ENCODE measurements at places on chromosomes 5 and 9.
A peak's percentile ranks its signal among the peaks of the same experiment; 100 is the strongest.

DNA sequence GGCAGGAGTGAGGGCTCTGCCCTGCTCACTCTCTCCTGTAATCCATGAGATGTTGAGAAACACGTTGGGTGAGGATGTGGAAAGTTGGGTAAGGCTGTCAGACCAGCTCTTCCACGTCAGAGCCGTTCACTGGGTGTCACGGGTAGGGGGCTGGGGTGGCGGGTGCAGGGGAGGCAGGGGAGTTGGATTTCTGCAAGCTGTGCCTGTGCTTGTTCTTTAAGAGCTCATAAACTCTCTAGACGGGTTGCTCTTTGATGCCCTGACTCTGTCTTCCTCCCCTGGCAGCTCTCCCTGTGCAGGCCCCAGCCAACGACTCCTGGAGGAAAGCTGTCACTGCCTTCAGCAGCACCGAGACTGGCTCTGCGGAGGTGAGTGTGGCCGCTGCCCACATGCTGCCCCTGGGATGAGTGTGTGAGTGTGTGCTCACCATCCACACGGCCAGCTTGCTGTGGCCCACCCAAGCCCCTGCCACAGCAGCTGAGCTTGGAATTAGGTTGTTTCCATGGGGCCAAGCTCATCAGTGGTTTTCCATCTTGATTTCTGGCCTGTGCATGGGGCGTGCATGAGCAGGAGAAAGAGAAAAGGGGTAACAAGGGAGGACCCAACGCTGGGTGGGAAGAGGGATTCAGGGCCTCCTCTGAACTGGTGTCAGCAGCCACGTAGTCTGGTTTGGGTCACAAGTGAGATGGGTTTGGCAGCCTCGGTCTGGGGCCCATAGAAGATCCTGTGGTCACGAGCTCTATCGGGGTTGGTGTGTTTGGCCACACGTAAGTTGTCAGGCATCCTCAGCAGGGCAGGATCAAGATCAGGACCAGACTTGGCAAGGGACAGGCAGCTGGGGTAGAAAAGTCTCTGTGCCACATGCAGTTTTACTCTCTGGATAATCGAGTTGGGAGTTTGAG lies 21.0 kb upstream of the POMT1 start:
- no peak for DNase-seq

DNA sequence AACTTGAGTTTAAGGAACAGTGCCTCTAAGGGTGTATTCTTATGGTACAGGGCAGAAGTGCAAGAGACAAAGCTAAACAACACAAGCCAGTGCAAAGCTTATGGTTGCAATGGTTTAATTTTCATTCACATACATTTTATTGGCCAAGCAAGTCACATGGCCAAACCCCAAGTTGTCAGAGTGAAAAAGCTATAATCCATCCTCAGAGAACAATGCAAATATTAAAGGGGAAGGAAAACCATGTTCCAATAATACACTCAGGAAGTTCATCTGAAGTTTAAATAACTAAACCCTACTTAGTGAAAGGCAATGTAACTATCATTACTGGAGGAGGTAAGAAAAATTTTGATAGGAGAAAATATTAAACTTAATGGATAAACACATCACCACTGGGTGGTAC lies 26.6 kb upstream of the TLR4 start:
- no peak for DNase-seq

DNA sequence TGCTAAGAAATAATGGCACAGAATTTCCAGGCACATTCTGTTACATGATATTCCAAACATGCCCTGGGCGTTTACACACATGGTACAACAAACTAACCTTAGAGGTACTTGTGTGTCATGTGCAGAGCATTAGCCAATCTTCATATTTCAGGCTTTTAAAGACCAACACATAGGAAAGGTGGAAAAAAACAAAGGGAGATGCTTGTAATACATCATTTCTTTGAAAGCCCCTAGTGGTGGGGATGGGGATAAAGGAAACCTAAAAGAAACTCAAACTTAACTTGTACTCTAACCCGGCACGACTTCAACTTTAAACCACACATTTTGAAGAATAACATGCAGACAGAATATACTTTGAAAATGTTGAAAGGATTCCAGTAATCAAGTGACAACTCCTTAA lies 133.6 kb downstream of the PTPRD start:
- no peak for DNase-seq

- no peak for DNase-seq
These were observed 35.9 kb upstream of the RAI14 start for GRCh38 chr5:34620185-34620584.

DNA sequence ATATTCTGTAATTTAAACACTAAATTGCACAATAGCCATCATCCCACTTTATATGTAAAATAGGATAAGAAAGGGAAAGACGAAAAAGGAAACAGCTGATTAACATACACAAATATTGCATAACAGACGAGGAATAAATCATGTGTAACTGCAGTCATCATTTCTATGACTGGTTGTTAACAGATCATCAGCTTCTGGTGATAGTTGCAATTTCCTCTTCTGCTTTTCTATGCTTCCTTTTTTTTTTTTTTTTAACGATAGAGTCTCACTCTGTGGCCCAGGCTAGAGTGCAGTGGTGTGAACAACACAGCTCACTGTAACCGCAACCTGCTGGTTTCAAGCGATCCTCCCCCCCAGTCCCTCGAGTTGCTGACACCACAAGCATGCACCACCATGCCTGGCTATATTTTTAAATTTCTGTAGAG lies 22.5 kb upstream of the JAKMIP2 start:
- DNase-seq = peak; percentile 99

GRCh38 chr5:155728857-155729683 lies 597.9 kb upstream of the SGCD start:
- DNase-seq = no peak

DNA sequence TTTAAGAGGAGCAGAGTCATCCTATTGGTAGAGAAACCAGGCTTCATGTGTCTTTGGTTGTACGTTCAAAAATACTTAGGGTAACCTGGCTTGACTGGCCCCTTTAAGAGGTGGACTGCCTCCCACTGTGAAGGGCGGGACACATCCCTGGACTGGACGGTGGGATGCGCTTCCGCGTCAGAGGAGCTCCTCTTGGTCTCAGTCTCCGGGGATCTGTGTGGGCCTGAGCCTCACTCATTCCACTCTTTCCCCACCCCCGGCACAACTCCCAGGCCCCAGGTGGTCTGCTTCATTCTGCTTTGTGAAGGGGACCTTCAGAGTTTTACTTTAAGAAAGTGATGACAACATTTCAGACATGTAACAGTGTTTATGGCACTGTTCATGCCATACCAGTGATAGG lies 601.1 kb downstream of the IRX1 start:
- DNase-seq = no peak

- DNase-seq = no peak
These were observed 3.7 kb upstream of the CACNA1B start for GRCh38 chr9:137873858-137874362.

DNA sequence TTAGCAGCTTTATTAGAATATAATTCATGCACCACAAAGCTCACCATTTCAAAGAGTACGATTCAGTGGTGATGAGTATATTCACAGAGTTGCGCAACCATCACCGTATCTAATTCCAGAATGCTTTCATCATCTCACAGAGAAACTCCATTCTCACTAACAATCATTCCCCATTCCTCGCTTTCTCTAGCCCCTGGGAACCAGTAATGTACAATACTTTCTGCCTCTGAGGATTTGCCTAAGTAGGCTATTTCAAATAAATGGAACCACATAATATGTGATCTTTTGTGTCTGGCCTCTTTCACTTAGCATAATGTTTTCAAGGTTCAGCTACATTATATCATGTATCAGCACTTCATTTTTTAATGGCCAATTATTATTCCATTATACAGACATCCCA lies 145.1 kb upstream of the ADAMTS16 start:
- DNase-seq = no peak

- no peak for DNase-seq
These were observed 45.8 kb downstream of the LRRTM2 start for GRCh38 chr5:138829341-138829740.

DNA sequence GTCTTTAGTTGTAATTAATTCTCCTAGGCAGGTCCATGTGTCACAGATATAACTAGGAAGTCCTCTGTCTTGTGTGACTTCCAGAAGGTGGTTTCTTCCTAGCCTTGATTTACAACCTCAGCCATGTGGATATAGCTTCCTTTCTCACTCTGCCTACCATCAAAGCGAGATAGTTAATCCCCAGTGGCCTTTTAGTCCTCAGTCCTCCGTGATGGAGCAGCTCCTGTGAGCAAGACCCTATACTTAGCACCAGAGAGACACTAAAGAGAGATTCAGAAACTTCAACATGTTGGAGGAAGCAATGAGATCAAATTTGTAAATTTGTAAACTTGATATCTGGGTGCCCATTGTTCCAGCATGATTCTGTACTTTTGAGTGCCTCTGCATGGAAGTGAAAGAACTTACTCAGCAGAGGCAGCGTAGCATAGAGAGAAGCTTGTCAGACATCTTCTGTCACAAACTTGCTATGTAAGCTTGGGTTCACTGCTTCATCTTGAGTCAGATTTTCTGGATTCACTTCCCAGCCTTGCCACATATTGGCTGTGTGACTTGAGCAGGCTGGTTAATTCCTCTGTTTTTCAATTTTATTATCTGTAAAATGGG lies 170.2 kb upstream of the NR3C1 start:
- peak; percentile 66 for DNase-seq

GRCh38 chr9:87770616-87771315 lies 44.8 kb downstream of the CTSL start:
- DNase-seq = no peak

DNA sequence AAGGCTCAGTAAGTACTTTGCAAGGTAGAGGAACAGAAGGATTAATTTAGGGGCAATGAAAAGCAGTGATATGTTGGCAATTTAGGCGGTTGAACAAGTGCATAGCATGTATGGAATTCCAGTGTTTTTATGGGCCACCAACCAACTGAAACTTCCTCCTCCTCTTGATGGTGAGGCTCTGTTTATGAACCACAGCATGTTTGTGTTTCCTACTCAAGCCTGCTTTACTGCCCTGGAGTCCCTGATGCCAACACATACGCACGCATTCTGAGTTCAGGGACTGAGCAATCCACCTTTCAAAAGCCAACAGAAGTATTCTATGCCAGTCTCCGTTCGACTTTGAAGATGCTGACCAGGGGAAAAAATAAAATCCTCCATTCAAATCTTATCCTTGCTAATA lies 417.5 kb downstream of the EFNA5 start:
- DNase-seq = no peak

- no peak for DNase-seq
These were observed 13.0 kb upstream of the RIMOC1 start for GRCh38 chr5:41891066-41891707.

- no peak for DNase-seq
These were observed 9.4 kb downstream of the KCNT1 start for GRCh38 chr9:135711391-135711790.

DNA sequence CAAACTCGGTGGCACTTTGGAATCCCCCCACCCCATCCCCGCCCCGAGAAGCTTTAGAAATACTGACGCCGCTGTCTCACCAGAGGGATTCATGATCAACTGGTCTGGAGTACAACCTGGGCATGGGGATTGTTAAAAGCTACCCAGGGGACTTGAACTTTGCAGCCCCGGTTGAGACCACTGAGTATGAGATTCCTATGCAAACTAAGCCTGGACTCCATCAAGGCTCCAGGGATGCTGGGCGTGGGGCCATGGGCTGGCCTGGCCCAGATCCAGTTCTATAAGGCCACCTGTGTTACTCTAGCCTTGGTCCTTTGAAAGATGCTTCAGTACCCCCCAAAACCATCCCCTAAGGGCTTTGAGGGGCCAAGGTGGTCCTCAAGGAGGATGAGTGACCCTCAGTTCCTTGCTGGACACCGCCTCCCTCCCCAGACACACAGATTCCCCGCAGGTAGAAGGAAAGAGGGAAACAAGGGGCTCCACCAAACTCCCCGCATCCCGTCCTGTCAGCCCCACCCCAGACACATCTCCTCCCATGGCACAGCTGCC lies 68.5 kb downstream of the MRPL36 start:
- DNase-seq = no peak

DNA sequence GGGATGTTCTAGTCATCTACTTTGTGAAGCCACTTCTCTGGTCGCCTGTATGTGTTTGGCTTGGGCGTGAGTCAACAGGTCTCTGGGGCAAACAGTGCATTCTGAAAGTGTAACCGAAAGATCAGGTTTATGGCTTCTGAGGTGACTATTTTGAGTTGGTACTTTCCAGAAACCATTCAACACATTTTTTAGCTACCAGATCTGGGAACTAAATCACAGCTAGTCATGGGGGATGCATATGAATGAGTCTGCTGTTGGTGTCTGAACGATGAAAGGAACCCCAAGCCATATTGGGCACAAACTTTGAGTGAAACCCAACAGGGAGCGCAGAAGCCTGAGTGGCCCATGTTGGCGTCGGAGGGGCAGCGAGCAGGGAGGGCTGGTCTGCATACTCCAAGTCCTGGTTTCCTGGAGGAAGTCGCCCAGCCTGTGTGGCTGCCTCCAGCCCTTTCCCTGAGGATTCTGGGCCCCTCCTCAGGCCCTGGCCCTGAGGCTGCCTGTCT lies 35.3 kb downstream of the UBE2QL1 start:
- no peak for DNase-seq

DNA sequence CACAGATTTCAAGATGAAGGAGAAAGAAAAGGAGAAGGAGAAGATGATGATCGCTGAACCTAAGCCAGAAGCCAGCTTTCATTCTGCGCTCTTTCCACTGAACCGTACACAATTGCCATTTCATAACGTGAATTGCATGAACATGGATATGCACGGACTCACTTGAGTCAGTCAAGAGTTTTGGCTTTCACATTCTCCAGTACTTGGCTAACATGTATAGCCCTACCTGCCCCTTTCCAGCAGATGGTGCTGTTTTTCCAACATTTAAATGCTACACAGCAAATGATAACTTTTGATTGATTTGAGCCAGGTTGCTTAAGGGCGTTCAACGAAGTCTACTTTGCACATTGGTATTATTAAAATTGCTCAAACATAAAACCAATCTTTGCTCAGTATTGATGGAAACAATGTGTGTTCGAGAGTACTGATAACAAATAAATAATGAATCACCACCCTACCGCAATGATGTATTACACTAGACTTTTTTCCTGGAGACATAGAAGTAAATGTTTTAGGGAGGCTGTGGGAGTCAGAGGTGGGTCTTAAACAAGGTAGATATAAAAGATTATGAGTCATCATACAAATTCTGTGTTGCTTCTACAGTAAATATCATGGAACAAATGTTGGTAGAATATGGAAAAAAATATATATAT lies 196.4 kb downstream of the TRPM3 start:
- DNase-seq = no peak

GRCh38 chr5:59555596-59555995 lies 337.9 kb downstream of the PDE4D start:
- DNase-seq = no peak

GRCh38 chr5:115170929-115171510 lies 1.3 kb upstream of the TRIM36 start:
- DNase-seq = peak; percentile 58

Data from CD14-positive monocyte (primary cell).